Cerebellar nuclear complex (tissue), 1 donor: ENCODE measurements at places on chromosomes 6 and 20.

GRCh38 chr6:7684076-7684475 lies 41.8 kb upstream of the BMP6 start:
- DNase-seq: no peak

DNA sequence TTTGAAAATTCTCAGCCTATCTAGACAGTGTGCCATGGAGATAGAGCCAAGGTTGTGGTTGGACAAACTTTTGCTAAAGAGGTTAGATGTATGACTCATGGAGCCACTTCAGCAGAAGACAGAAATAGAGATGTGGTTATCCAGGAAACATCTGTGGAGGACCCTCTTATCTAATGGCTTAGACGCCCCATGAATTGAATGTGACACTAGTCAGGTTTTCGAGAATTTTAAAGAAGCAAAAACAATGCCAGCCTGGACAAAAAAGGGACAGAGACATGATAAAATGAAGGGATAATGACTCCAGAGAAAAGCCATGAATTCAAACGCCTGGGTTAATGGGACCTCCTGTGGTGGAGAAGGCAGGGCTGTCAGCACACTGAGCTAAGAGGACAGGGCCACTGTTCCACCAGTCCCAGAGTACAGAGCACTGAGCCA lies 280.5 kb downstream of the CLVS2 start:
- DNase-seq: no peak

DNA sequence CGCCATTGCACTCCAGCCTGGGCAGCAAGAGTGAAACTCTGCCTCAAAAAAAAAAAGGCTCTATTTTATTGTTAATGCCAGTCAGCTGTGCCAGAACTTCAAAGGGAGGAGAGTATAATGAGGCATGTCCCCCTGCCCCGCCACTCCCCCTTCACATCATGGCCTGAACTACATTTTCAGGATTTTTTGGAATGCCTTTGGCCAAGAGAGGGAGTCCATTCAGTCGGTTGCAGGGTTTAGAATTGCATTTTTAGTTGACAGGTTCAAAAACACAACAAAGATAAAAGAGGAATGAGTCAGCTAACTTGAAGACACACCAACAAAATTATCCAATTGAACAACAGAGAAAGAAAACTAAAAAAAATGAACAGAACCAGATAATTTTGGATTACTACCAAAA lies 59.1 kb downstream of the CEP43 start:
- no peak for DNase-seq

- no peak for DNase-seq
Observed at GRCh38 chr6:146574211-146574610, 24.6 kb upstream of the ADGB start.

DNA sequence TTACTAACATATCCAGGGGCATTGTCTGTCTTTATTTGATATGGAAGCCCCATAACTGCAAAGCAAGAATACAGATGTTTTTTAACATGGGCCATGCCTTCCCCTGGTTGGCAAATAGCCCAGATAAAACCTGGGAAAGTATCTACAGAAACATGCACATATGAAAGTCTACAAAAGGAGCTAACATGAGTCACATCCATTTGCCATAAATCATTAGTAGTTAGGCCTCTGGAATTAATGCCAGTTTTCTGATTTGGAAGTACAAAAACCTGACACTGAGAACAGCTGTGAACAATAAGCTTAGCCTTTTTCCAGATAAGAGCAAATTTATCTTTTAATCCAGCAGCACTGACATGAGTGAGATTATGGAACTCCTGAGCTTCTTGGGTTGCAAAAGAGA lies 418.0 kb upstream of the IMPG1 start:
- no peak for DNase-seq

- DNase-seq: no peak
Observed at GRCh38 chr20:32434434-32434833, 76.3 kb downstream of the ASXL1 start.

DNA sequence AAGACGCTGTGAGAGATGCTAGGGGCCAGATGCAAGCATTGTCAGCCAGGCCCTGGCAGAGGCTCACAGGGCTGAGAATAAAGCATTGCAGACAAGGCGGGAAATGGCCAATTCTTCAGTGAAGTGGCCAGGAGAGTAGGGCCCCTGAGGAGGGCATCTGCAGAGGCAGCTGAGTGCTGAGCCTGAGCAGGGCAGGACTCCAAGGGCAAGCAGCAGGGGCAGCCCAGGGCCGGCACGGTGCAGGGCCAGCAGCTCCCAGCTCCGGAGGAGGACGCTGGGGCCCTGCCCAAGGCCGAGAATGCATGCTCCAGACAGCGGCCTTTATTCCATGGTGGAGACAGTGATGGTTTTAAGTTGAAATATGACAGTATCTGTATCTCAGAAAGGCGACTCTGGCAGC lies 305.5 kb downstream of the FOXC1 start:
- peak; percentile 15 for DNase-seq

- DNase-seq: no peak
Observed at GRCh38 chr20:37714978-37715672, 21.3 kb downstream of the CTNNBL1 start.
